RWPE1 (cell line): ENCODE measurements at places on chromosomes 7 and 10.

DNA sequence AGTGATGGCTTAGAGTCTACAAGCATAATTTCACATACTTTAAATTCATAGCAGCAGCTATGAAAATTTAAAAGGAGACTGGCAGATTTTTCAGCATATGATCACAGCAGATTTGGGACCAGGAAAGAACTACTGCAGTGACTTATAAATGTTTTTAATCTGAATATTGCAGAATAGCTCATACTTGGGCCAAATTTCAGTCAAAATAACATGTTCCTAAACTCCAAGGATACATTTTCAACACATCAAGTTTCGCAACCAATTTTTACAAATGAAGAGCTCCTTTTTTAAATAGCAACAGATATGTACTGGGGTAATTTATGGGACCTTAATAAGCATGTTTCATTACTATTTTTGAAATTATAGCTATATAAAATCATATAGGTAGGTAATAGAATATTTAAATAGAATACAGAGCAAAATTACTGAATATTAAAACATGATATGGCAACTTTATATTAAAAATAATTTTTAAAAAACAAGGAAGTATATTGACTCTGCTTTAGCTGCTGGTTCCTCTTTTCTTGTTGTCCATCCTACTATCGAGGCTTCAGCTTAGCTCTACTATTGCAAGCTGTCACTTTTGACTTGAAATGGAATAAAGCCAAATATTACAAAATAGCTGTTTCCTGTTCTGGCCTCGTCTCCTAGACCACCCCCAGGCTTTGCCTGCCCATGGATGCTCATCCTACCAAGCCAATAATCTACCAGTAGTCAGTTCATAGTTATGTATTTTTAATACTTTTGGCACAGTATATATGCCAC lies 123.1 kb downstream of the NRBF2 start:
- no peak for DNase-seq

- DNase-seq = no peak
Measured at GRCh38 chr7:155576416-155576815, 30.1 kb upstream of the CNPY1 start.

- DNase-seq = no peak
Measured at GRCh38 chr7:35831208-35831607, 30.4 kb downstream of the SEPTIN7 start.

GRCh38 chr7:134686786-134687185 lies 40.1 kb downstream of the BPGM start:
- DNase-seq = no peak

- no peak for DNase-seq
Measured at GRCh38 chr7:45173596-45174327, 16.2 kb downstream of the RAMP3 start.

- no peak for DNase-seq
Measured at GRCh38 chr10:96441322-96441885, 72.3 kb downstream of the TLL2 start.

GRCh38 chr7:148967602-148968001 lies 60.7 kb downstream of the PDIA4 start:
- DNase-seq = no peak

GRCh38 chr10:109746861-109747260 lies 176.4 kb downstream of the XPNPEP1 start:
- no peak for DNase-seq

- DNase-seq = no peak
Measured at GRCh38 chr7:73817121-73817520, 13.7 kb upstream of the CLDN4 start.

DNA sequence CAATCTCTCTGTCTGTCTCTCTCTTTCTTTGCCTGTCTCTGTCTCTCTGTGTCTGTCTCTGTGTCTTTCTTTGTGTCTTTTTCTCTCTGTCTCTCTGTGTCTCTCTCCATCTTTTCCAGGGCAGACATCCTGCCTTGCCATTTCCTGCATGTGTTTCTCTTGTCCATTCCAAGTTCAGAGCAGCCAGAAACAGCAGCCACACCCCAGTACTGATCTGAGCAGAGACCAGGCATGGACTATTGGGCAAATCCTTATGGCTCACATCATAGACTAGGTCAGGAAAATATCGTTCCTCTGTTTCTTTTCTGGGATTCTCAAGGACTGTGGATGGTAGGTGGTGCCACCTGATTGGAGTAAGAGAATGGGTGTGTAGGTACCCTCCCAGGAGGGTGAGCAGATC lies 95.8 kb downstream of the RAMP3 start:
- no peak for DNase-seq

- DNase-seq = no peak
Measured at GRCh38 chr7:104142147-104142546, 65.7 kb downstream of the ORC5 start.

- no peak for DNase-seq
Measured at GRCh38 chr10:132937861-132938260, 4.5 kb downstream of the CFAP46 start.

DNA sequence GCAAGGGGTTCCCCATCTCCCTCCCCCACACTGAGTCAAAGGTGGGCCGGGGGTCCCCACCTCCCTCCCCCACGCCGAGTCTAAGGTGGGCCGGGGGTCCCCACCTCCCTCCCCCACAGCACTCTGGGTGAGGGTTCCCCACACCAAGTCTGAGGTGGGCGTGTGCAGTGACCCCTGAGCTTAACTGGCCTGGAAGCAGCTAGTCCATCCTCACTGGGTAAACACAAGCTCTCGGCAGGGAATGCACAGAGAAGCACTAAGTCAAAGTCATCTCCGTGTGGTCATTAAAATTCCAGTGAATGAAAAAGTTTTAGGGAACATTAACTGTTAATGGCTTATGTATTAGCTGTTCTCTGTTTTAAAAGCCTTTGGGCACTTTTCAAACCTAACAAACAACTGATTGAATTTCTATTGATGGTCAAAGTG lies 43.7 kb upstream of the PRKAR1B start:
- DNase-seq = no peak

- no peak for DNase-seq
Measured at GRCh38 chr7:122867471-122867980, 18.7 kb downstream of the CADPS2 start.

DNA sequence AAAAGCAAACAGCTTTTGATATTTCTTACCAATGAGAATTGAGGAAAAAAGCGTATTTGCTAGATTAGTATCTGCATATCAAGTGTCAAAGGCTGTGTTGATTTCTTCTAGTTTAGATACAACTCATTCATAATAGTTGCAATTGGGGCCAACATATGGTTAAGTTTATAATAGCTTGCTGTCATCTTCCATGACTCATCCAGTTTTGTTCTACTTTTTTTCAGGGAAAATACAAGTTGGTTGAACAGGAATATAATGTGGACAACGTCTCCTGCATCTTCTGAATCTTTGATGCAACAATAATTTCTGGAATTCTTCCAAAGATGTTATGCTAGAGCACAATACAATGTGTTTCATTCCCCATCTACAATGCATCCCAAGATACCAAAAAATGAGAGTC lies 182.0 kb downstream of the THSD7A start:
- DNase-seq = no peak

- no peak for DNase-seq
Measured at GRCh38 chr7:4486907-4487306, 195.2 kb upstream of the FOXK1 start.

DNA sequence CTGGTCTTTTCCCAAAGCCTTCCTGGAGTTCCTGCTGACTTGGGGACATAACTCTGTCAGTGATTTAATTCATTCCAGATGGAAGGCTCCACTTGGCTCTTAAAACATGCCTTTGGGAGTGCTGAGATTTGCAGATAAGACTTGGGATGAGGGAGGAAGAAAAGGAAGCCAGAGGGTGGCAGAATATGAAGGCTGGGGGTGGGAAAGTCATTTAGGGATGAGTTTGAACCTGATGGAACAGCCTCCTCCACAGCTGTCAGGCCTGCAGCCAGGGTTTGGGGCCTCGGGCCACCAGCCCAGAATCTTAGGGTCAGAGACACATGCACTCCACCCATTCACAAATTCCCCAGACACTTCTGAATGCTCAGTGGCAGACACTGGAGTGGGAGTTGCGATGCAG lies 28.4 kb upstream of the EIF5AL1 start:
- DNase-seq = no peak

GRCh38 chr7:156456503-156457115 lies 184.0 kb upstream of the RNF32 start:
- DNase-seq = no peak

DNA sequence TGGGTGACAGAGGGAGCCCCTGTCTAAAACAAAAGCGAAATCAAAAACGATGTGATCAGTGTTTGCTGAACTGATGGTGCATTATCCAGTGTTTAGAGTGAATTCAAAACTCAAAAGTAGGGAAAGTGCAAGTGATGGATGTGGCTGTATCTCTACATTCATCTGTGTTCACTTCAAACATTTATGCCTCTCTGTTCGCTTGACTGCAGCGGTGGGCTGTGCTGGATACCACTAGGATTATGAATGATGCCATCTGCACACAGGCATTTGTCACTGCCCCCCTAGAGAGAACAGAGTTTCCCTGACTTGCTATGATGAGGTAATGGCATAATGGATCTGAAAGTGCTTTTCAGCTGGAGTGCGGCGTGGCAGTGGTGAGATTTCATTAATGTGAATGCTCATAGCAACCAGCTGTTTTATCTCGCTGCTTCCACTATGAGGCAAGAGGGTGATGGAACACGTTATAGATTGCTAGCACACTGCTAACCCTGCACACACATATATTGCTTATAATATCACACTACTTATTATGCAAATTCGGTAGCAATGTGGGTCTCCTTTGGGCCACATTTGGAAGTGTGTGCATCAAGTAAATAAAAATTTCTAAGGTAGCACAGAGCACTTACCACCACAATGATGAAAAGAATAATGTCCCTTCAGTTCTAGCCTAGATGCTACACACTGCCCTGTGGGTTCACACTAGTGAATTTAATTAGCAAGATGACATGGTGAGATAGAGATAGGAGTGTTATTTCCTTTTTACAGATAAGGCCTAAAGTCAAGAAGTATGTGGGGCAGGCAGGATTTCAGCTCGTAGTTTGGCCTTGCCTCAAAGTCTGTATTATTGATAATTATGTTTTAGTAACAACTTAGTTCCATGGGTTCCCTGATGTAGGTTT lies 164.7 kb downstream of the CAMK1D start:
- DNase-seq = no peak

DNA sequence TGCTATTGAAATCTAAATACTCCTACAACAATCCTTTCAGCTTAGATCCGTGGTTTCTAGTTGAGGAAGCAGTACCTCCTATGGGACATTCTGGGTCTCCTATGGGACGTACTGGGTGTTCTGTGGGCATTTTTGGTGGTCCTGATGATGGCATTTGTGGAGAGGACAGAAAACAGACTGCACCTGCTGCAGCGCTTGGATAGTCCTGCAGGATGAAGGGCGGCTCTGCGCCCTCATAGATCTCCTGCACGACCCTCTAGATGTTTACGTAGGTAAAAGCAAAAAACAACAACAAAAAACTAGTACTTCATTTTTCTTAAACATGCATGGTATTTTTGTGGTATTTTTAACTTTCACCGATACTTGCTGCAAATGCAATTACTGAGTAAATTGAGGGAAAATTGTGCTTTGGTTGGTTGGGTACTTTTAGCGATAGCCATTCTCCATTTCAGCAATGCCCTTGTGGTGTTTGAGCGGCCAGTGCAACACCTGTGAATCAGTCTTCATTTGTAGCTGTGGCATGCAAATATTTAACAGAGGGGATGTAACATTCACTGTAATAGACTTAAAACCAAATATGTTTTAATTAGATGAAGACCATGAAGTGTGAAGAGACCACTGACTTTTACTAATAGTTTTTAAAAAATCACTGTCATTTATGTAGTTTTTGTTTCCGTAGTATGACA lies 461.2 kb downstream of the SDK1 start:
- no peak for DNase-seq

DNA sequence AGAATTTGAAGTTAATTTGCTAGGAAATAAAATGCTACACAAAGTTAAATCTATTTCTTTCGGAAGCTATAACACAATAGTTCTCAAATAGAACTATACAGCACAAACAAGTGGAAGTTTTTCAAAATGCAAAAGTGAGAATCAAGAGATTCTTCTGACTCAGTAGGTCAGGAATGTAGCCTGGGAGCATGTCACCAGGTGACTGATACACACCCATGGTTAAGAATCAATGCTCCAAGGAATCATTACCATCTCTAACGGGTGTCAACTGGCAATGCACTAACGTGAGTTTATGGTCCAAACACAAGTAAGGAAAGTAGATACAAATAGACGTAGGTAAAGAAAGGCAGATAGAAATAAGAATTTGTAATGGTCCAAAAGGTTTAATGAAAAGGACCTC lies 170.5 kb downstream of the SRPK2 start:
- peak; percentile 77 for DNase-seq

DNA sequence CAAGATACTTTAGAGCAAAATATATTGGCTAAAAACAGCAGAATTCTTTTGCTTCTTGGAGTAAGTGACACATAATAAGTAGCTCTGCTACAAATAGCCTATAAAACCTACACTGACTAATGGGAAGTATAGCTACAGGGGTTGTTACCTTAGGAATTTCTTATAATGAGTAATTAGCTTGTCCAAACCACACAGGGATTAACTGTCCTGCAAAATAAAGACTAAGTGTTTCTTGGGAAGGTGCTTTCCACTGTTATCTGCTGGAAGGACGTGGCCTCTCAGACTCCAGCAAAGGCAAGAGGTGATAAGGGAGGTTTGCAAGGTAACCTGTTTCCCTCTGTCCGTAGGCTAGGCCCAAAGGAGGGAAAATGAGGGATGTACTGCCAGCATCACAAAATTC lies 302.4 kb downstream of the DOCK4 start:
- DNase-seq = peak; percentile 72

DNA sequence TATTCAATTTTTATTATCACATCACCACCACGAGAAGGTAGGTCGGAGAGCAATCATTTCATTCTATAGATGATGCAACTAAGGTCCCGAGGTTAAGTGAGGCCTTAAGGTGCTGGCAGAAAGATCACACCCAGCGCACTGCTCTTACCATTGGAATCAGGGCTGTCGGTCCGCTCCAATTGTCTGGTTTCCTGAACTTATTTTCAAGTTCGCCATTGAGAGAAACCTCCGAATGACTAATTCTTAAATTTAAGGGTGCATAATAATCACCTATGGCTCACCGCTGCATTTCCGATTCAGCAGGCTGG lies 625 bp upstream of the GSTO2 start:
- DNase-seq = no peak

DNA sequence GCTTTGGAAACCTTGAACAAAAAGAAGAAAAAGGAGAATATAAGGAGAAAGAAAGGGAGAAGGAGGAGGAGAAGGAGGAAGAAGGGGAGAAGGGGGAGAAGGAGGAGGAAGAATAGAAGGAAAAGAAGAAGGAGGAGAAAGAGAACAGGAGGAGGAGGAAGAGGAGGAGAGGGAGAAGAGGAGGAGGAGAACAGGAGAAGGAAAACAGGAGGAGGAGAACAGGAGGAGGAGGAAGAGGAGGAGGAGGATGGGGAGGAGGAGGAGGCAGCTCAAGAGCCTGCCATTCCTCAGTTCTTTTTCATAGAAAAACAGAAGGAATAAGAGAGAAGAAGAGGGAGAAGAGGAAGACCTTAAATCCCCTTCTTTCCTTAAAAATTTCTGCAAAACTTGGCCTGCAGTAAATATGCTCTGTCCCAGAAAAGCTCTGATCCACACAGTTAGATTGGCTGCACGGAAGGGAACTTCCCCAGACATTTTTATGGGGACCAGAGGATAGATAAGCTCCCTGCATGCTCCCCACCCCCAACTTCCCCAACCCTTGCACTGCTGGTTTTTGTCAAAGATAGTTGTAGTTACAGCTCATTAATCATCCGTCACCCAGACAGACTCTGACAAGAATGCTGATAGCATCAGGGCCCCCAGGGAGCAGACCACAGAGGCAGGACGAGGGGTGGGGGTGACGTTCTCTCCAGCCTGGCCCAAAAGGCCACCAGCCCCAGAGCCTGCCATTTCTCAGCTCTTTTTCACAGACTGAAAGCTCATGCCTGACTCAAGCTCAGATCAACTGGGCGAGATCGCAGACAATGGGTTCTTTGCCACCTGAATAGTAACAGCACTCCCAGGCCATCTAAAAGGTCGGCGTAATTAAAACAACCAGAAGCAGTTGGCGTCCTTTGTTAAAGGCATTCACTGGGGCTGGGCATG lies 34.5 kb upstream of the LYZL1 start:
- DNase-seq = no peak
